KBM-7 (cell line): ENCODE measurements at places on chromosomes 2 and 18.

DNA sequence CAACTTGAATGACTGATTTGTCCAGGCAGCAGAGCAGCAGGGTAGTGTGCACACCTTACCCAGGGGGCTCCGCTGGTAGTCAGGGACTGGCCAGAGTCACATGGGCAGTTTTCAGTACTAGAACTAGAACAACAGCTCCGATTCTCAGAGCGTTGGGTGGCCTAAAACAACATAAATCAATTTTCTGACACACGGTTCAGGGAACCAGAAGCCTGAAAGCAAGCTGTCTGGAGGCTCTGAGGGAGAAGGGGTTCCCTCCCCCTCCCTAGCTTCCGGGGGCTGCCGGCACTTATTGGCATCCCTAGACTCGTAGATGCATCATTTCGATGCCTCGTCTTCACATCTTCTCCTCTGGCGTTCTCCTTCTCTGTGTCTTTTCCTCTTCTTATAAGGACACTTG lies 13.4 kb upstream of the ITGB6 start:
- DNase-seq, result no peak

DNA sequence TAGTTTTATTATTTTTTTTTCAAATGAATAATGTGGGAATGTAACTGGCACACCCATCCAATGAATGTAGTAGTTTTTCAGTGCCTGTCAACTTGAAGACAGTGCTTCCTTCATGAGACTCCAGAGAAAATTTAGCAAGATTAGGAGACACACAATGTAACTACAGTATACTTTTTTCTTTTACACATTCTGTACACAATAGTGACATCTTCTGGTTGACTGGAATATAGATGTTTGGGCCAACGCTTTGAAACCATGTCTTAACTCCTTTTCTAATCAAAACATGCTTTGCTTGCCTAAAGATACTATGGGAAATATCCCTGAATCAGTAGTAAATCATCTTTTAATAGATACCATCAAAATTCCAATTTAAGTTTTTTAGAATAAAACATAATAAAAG lies 229.5 kb upstream of the ZC3H15 start:
- peak; percentile 52 for DNase-seq

DNA sequence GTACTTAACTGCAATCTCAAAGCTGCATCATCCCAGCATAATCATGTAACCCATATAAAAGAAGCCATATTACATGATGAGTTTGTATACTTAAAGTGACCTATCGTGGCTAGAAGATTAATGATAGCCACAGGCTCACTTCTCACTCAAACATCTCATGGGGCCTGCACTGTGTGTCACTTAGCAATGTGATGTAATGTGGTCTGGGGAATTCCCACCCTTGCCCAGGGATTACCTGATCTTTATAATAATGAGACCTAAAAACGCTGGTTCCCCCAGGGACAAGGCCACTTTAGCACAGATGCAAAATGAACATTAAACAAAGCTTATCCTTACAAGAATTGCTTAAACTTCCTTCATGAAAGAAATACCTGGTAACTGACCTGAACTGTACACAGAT lies 427.1 kb upstream of the CNTNAP5 start:
- no peak for DNase-seq

DNA sequence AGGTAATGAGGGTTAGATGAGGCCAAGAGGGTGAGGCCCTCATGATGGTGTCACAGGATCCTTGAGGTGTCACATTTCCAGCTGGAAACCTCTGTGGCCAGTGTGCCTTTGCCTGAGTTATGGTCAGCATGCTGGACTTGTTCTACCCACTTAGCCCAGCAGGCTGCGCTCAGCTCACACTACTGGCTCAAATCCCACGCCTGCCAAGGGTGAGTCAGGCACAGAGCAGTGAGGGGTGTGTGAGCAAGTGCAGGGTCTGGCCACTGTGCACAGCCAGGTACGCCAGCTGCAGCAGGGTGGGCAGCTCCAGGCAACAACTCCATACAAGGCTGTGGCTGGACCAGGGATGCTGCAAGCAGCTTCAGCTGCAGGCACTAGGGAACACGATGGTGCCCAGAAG lies 616.6 kb upstream of the FSHR start:
- peak; percentile 9 for DNase-seq

- no peak for DNase-seq
Measured at GRCh38 chr2:102788885-102789260, 27.0 kb downstream of the TMEM182 start.

DNA sequence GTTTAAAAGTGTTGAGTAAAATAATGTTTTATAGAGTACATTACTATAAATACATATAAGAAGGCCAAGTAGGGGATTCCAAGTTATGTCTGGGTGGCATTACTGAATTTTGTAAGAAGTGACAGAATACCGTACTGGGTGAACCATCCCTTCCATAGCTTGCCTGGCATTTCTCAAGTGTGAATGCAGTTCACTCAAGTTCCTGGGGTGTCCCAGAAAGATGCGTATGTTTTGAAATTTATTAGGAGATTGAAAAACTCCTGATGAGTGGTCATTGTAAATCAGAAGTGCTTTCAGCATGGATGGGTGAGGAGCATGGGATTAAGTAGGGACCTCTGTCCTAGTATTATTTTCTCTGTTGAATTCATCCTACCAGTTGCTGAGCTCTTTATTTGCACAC lies 103.2 kb downstream of the VAPA start:
- no peak for DNase-seq

DNA sequence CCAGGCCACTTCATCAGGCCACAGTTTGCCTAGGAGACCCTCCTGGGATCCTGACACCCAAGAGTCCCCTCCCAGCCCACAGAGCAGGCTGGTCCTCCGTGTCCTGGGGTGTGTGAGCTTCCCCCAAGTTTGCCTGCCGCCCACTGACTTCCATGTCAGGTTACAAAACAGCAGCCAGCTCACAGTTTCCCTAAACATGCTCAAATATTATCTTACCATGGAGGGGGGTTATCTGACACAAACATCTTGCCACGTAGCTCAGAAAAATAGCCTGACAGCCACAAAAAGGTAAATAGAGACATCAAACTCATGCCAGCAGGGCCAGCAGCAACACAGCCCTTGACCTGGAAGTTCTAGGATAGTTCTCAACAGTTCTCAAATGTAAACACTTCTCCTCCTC lies 346.5 kb downstream of the TNS1 start:
- DNase-seq, result no peak

GRCh38 chr2:206716623-206717022 lies 1.6 kb downstream of the DYTN start:
- DNase-seq, result no peak
